GM03348 (cell line): ENCODE measurements at places on chromosomes 2 and 18.

- DNase-seq, result no peak
These were observed 42.1 kb downstream of the GPR155 start for GRCh38 chr2:174444761-174445160.

GRCh38 chr2:174286172-174286571 lies 37.8 kb upstream of the OLA1 start:
- DNase-seq, result no peak

- DNase-seq, result no peak
These were observed 69.4 kb upstream of the CBLN2 start for GRCh38 chr18:72613534-72613930.

DNA sequence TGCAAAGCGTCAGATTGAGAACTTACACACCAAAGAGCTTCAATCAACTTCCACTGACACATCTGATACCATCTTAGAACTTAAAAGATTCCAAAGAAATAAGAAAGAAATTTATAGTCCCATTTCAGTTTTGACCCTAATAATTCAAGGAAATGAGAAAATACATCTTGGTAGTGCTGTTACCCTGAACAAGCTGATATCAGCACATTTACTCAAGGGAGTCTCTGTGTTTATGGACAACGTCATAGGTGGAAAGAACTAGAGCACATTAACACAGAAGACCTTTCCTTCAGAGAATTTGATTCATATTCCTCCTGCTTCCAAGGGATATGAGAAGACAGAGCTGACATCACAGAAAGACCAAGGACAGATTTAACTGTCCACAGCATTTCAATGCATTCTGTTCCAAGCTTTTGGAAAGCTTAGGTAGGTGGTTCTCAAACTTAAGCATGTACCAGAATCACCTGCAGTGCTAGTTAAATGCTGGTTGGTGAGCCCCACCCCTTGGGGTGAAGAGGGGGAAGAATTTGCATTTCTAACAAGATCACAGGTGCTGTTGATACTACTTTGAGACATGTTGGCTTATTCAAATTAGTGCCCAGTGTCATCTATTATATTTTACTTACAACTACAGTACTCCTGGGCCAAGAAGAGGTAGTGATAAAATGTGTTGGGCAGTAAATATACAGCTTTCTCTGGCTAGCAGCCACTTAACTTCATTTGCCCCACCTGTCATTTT lies 59.8 kb downstream of the LDAH start:
- DNase-seq, result no peak

- DNase-seq, result no peak
These were observed 298.3 kb downstream of the RBM43 start for GRCh38 chr2:150963336-150963735.

DNA sequence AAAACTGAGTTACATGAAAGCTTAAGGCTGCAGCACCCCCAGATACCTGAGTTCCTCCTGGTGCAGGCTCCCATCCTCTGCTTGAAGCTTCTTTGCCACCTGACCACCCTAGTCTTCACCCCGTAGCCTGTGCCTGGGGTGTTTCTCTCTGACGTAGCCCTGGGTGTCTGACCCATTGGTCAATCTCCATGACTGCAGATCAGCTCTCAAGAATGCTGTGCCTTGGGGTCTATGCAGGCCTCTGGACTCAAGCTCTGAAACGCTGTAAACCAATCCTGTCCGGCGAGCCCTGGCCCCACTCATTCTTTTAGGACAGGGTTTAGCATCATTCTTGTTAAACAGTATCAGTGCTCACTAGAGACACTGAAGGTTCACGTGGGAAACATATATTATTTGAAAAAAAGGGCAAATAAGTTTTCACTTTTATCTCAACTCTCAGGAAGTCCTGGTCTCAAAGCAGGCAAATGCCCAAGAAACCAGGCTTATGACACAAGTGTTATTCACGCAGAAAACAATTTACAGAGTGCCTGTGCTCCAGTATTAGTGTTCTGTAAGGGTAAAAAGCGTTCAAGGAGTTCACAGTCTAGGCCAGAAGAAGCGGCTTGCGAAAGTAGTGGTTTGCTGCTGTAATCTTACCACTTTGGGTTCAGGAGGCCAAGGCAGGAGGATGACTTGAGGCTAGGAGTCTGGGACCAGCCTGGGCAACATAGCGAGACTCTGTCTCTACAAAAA lies 22.8 kb upstream of the PPP4R1 start:
- no peak for DNase-seq

DNA sequence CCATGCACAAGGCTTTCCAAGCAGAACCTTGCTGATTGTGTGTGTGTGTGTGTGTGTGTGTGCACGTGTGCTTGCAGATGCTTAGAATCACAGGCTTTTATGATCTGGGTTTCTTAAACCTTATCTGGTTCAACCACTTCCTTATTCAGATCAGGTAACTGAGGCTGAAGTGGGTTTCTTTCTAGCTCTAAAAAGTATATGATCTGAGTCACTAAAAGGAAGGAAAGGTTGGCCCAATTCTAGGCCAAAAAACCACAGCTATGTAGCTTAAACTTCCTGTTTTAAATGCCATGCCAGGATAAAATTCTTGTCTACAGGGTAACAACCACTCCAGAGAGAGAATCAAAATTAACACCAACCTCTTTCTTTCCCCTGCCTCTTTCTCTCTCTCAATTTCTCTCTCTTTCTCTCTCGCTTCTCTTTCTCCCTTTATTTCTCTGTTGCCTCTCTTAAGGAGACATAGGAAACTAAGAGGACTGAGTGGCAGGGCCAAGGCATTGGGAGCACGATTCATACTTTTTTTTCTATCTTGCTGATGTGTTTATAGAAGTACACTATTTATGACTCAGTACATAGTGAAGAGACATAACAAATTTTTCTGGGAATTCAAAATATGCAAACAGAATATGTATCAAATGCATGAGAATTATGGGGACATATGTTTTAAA lies 140.3 kb downstream of the TRIB2 start:
- peak; percentile 65 for DNase-seq

GRCh38 chr18:47397671-47398319 lies 146.3 kb upstream of the SKOR2 start:
- DNase-seq, result no peak

DNA sequence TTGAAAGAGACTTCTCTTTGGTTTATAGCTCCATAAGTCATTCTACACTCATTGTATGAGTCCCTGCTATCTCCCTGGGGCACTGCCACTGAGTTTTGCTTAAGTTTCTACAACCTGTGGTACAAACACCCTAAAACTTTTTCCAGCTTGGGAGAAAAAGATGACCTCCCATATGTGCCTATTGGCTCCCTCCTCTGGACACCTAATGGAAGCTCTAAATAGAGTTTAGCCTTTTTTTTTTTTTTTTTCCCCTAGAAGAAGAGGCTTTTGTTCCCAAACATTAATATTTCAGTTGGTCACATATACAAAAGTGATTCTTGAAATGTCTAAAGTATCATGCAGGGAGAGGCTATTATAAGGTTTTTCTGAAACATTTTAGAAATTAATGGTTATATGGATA lies 547.2 kb upstream of the TMEFF2 start:
- no peak for DNase-seq

GRCh38 chr2:143905587-143905986 lies 614.3 kb downstream of the ZEB2 start:
- no peak for DNase-seq

- DNase-seq, result no peak
These were observed 36.7 kb downstream of the TMEM37 start for GRCh38 chr2:119468154-119468955.

GRCh38 chr2:10398496-10398895 lies 49.6 kb downstream of the ODC1 start:
- no peak for DNase-seq

DNA sequence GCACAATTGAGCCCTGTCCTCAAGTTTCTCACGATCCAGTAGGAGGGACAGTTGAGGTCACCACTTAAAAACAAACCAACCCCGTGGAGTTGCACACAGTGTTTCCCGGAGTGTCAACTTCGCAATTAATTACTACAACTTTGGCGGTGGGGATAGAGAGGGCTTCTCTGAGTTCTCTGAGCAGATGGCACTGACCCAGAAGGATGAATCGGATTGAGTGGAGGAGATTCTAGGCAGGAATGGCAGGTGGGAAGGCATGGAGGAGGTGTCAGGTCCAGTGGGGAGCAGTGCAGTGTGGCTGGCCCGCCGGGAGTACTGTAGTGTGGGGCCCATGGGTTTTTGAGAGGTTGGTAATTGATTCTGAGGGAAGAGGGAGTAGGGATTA lies 12.0 kb downstream of the SIX3 start:
- DNase-seq, result no peak

DNA sequence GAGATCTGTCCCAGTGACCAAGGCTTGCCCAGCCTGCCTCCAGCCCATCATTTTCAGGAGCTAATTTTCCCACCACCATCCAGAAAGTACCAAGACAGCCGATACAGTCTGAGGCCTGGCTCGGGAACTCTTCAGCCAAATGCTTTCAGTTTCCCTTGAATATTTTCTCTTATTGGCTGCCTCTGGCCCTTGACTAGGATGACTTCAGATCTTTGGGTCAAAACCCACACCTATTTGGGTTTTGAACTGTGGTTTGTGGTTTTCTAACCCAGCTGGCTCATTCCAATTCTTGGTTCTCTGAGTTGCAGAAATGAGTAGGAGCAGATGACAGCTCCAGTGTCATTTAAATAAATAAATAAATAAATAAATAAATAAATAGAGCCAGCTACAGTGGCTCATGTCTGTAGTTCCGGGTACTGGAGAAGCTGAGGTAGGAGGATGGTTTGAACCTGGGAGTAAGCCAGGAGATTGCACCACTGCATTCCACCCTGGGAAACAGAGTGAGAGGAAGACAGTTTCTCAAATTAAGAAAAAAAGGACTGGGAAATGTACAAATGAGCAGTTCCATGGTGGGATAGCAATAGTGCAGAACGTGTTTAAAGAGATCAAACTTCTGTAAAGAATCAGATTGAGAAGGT lies 465.0 kb upstream of the SOX11 start:
- DNase-seq, result no peak

- DNase-seq, result no peak
These were observed 16.6 kb downstream of the MALL start for GRCh38 chr2:110099038-110099425.

DNA sequence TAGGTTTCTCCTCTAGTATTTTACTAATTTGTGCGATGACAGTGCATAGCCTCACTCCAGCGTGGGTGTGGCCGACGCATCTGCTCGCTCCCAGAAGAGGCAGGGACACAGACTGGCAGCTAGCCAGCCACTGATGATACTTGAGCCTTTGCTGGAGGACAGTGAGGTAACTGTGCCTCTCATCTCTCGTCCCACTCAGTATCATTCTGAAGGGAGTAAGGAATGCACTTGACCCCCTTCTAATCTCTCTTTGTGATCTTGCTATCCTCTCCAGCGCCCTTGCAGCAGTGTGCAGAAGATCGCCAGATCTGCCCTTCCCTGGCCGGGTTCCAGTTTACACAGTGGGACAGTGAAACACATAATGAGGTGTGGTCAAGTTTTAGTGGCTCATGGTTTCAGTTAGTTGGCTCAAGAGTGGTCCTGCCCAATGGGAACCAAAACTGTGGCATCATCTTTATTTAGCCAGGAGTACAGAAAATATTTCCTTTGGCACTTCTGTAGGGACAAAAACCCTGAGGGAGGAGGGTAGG lies 17.5 kb downstream of the NCAPH start:
- peak; percentile 66 for DNase-seq

- no peak for DNase-seq
These were observed 5.2 kb downstream of the TMEM163 start for GRCh38 chr2:134713606-134714005.

GRCh38 chr2:16281451-16282335 lies 341.3 kb downstream of the MYCN start:
- DNase-seq, result no peak

DNA sequence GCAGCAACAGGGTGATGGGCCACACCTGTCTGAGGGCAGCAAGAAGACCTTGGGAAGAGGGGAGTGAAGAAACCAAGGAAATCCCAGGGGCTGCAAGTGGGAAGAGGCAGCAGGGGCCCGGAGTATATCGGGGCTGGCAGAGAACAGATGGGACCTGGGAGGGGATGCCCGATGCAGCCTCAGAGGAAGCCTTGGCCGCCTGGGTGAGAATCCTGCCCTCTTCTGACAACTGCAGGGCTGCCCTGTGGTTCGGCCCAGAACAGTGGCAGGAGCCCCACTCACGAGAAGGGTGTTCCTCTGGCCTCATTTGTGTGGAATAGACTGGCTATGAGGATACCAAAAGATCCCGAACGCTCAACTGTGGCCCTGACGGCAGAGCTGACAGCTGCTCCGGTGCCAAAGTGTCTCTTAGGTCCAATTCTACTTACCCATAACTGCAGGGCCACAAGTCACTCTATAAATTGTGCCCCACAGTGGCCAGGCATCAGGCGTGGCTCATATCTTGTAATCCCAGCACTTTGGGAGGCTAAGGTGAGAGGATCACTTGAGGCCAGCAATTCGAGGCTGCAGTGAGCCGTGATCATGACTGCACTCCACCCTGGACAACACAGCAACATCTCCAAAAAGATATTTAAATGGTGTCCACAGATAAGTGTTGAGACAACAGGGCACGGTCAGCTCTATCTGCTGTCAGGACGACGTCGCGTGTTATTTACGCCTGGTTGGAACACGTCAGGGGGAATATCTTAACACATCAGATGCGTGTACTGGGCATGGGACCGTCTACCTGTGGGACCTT lies 23.6 kb upstream of the ID2 start:
- no peak for DNase-seq

GRCh38 chr2:240759459-240759858 lies 60.6 kb downstream of the KIF1A start:
- DNase-seq, result no peak

GRCh38 chr2:67268797-67269196 lies 128.3 kb upstream of the ETAA1 start:
- DNase-seq, result peak; percentile 7

DNA sequence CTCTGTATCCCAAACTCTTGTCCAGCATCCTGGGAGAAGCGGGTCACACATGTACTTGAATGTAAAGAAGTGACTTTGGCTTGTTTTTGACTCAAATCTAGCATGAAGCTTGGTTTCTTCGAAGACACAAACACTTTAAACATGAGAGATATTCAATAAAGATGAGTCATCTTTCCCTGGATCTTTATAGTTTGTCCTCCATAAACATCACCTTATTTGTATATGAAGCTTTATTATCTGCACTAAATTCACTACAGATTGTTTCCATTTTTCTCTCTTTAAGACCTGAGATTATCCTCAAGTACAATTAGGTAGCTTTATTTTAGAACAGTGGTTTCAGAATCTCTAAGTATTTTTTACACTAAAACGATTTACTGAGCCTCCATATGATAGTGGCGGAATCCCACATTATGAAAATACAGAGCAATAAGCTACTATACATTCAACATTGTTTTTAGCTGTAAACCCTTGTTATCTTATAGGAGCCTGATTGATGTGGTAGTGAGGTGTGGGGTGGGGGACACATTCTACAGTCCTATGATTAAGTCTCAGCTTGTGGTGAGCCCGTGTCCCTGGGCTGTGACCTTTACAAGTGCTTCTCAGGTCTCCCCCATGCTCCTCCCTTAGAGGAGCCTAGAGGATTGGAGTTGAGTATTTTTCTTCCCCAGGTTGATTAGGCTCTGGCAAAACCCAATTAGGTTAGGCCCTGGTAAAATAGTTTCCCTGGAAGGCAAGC lies 79.6 kb upstream of the RAPGEF4 start:
- no peak for DNase-seq

DNA sequence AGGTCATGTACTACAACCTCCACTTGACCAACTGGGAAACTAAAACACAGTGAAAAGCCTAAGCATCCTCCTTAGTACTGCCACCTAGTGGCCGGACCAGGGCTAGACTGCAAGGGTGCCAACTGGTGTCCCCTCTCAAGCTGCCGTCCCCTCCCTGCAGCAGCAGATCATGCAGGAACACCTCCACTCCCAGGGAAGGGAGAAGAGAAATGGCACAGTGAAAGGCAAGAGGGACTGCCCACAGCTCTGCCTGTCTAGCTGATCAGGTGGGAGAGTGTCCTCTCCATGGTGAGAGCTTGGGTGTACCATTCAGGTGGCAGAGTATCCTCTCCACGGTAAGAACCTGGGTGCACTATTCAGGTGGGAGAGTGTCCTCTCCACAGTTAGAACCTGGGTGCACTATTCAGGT lies 78.1 kb downstream of the AAK1 start:
- DNase-seq, result peak; percentile 36
